LHCN-M2 (cell line): ENCODE measurements at places on chromosomes 11 and 22. TPM values are rescaled to one million over a fixed set of nuclear protein-coding genes. Genes with fewer than 3 reads are reported as not detected.
A peak's percentile ranks its signal among the peaks of the same experiment; 100 is the strongest.

The APOL3 gene
- 1.5 and 3.2 TPM in 2 replicates for total RNA-seq

The IGHMBP2 gene
- total RNA-seq, result 7.1 and 11.6 TPM in 2 replicates

The OR4A16 gene
- not detected in 2 replicates for total RNA-seq

The AGBL2 gene
- 0.38 and 0.92 TPM in 2 replicates for total RNA-seq

The TSPAN18 gene
- not detected in 2 replicates for total RNA-seq

The SCN3B gene
- total RNA-seq, result not detected in 2 replicates

The CDHR5 gene
- not detected in 2 replicates for total RNA-seq

The PAMR1 gene
- total RNA-seq, result 0.23 and 0.26 TPM in 2 replicates

The DLAT gene
- total RNA-seq, result 45.2 and 47.6 TPM in 2 replicates

The DCDC1 gene
- 0.40 and 0.71 TPM in 2 replicates for total RNA-seq

DNA sequence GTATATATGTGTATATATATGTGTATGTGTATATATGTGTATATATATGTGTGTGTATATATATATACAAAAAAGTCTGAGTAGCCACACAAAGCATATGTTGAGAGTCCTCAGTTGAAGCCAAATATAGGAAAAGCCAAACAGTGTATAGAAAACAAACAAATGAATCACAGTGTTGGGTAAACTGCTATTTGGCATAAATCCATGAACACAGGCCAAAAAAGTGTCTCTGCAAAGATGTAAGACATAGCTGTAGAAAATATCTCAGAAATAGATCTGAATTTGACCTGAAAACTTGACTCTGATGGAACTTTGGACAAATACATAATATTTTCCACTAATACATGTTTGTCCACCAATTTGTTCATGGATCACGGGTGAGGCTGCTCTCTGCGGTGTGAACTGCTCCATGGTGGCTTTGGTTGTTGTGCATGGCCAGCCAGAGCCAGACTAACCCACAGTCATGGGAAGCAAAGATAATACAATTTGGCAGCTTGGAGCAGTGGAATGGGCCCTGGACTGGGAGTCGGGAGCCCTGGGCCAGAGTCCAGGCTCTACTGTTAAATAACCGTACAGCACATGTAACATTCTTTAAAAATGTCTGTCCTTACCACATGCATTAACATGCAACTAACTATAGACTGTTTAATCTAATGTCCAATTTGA lies 76.9 kb upstream of the EED start:
- no peak for DNase-seq

DNA sequence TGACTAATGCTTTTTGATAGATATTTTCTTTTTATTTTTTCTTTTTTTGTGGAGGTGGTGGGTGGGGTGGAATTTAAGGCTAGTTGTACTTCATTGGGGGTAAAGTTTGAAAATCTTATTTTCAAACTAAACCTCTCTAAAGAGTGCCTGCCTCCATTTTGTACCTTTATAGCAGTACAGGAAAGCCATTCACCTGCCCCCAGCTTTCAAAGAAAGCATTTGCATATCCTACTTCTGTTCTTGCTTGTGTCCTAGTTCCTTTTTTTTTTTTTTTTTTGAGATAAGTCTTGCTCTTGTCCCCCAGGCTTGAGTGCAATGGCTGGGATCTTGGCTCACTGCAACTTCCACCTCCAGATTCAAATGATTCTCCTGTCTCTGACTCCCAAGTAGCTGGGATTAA lies 766.2 kb upstream of the LRRC4C start:
- no peak for DNase-seq

GRCh38 chr11:96317571-96317970 lies 25.4 kb downstream of the MAML2 start:
- DNase-seq, result no peak

DNA sequence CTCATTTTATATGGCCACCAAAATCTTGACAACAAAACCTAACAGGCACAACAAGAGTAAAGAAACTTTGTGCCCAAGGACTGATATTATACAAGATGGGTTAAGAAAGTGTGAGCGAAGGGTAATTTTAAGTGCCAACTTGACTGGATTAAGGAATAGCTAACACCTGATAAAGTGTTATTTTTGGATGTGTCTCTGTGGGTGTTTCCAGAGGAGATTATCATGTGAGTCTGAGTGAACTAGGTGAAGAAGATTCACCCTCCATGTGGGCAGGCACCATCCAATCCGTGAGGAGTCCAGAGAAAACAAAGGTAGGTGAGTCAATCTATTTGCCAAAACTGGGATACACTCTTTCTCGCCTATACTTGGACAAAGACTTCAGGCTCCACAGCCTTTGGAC lies 461.6 kb downstream of the ETS1 start:
- DNase-seq, result no peak

DNA sequence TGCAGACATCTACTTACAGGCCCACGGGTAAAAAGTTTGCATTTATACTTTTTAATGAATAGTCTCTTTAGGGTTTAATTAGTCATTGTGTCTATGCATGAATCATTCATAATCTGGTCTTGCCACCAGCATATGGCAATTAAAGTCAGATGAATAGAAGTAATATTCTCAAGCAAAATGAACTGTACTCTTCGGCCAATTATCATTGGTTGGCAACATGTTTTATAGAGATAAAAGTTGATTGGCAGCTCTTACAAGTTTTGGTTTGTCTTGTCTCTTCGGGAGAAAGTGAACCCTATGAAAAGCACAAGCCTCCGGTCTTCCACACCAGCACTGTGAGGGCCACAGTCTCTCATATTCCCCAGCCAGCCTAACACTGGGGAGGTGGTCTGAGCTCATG lies 97.8 kb downstream of the OSBP2 start:
- DNase-seq, result no peak

GRCh38 chr11:1153951-1154493 lies 3.7 kb upstream of the MUC5AC start:
- DNase-seq, result peak; percentile 95

DNA sequence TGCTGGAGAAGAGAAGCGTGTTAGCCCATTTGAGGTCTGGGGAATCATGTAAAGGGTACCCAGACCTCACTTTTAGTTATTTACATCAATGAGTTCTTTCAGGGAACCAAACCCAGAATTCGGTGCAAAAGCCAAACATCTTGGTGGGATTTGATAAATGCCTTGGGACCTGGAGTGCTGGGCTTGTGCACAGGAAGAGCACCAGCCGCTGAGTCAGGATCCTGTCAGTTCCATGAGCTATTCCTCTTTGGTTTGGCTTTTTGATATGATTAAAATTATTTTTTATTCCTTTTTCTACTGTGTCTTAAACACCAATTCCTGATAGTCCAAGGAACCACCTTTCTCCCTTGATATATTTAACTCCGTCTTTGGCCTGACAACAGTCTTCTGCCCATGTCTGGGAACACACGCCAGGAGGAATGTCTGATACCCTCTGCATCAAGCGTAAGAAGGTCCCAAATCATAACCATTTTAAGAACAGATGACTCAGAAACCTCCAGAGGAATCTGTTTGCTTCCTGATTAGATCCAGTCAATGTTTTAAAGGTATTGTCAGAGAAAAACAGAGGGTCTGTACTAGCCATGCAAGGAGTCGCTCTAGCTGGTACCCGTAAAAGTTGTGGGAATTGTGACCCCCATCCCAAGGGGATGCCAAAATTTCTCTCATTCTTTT lies 65.2 kb downstream of the ALX4 start:
- peak; percentile 46 for DNase-seq

DNA sequence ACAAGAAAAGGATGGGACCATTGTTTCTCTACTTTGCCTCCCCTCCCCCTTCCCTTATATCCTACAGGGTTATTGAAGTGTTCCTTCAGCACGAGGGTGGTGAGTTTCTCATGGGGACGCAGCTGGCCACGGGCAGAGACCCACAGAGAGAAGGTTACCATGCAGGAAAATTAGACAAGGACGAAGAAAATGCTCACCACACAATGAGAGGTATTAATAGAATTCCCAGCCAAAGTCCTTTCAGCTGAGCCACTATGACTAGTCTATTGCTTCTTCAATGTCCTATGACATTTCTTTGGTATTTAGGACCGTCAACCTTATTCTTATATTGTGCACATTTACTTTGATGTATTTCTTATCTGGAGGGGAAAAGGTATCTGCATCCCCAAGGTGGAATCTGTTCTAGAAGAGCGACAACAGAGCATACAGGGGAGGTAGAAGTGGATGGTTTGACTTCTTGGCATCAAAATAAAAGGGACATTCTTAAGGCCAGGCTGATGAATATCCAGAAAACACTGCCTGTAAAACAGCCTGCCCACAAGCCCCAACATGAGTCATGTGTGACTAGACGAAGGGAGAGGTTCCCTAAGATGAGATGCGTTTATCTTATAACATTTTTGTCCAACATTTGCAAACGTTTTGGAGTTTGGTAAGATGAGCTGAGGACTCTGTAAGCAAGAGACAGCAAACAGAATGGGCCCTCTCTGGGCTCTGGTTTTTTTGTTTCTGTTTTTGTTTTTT lies 209.8 kb upstream of the NARS2 start:
- DNase-seq, result peak; percentile 34

DNA sequence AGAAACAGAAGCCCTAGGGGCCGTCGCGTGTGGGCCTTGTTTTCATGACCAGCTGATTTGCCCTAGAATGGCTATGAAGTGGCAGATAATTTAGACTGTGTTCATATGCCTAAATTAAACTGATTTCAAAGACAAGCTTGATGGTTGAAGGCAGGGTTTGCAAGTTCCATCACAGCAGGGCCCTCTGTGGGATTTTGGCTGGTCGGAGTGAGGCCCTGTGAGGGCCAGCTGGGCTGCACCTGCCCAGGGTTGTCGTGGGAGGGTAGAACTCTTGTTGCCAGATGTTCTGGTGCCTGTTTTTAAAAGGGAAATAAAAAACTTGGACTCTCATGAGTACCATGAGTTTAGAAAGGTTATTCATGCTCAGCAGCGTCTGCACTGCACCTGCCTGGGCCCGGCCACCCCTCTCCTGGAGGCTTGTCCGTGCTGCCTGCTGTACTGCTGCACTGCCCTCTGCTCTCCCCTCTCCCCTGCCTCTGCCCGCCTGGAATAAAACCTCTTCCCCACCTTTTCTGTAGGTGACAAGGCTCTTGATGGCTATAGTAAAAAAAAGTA lies 44.1 kb downstream of the AP2A2 start:
- no peak for DNase-seq

DNA sequence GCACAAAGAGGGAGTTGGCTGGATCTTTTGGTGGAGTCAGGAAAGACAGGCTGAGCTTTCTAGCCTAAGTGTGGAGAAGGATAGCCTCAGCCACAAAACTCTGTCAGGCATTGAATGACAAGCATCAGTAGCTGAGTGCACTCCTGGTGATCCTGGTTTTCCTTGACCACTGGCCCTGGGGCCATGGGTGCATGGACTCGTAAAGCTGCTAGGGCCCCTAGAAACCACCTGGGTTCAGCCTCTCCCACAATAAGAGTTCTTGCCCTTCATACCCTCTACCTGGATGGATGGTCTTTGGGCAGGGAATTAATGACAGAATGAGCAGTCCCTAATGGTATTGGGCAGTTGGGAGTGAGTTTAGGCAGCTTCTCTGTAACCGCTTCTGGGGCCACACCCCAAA lies 22.9 kb downstream of the TUB start:
- no peak for DNase-seq

- no peak for DNase-seq
These were observed 46.3 kb upstream of the SLC22A12 start for GRCh38 chr11:64544616-64545296.

- DNase-seq, result peak; percentile 50
These were observed 663 bp downstream of the MYH9 start for GRCh38 chr22:36386900-36387708.
